DMS 273 treated with DMSO at 0.1 percent for 48 hours (cell line): ENCODE measurements at places on chromosomes 1 and 21.

DNA sequence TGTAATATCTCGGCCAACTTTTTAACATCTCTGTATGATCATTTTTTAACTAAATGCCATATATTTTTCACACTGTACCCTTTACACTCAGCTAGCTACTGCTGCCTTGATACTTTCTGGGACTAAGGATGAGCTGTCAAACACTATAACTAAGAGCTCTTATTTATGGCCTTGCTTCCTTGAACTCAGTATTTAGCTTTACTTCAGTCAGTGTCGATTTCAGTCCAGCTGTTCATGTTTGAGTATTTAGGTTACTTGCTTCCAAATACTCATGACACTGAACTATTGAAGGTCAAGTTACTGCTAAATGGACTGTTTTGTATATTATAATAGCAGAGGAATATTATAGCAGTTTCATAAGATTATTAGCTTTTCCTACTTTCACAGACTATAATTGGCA, 25.9 kb upstream of the USP25 start:
- DNase-seq, result no peak

GRCh38 chr1:58768971-58769808, 14.7 kb downstream of the JUN start:
- no peak for DNase-seq

DNA sequence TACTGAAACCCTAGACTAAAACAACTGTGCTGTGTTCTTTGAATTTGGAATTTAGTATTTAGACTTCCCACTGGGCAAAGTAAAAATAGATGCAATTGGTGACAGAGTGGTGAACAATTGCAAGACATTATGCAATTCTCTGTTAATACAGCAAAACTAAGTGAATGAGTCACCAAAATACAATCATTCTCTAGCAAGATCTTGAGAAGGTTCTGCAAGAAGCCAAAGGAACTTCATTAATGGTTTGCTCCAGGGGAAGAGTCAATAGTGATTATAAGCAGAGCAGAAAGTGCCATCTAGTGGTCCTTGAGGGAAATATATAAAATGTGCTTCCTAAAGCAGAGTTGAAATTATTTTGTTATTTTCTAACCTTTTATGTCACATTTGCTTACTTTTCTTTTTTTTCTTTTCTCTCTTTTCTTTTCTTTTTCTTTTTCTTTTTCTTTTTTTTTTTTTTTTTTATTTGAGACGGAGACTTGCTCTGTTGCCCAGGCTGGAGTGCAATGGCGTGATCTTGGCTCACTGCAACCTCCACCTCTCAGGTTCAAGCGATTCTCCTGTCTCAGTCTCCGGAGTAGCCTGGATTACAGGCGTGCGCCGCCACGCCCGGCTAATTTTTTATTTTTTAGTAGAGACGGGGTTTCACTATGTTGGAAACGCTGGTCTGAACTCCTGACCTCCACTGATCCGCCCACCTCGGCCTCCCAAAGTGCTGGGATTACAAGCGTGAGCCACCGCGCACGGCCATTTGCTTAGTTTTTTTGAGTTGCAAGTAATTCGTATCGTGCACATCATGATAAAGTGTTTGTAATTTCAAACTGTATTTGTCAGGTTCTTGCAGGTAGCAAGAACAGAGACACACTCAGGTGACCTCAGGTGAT, 99.2 kb downstream of the CTH start:
- DNase-seq, result peak; percentile 31

DNA sequence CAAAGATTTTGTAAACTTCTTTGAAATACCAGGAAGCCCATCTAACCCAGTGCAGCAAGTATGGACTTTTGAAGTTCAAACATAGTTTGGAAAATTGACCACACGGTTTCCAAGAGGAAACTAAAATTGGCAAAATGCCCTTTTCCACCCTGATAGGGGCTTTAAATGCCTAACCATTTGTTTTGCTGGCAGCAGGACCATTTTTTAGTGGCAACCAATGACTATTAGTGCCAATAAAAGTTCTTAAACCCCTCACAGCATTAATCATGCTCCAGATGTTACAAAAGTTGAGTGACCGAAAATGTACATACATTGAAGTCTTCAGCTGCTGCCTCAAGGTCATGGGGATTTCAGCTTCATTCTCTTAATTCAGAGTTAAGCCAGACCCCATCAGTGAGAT, 46.4 kb upstream of the ENAH start:
- DNase-seq, result no peak

DNA sequence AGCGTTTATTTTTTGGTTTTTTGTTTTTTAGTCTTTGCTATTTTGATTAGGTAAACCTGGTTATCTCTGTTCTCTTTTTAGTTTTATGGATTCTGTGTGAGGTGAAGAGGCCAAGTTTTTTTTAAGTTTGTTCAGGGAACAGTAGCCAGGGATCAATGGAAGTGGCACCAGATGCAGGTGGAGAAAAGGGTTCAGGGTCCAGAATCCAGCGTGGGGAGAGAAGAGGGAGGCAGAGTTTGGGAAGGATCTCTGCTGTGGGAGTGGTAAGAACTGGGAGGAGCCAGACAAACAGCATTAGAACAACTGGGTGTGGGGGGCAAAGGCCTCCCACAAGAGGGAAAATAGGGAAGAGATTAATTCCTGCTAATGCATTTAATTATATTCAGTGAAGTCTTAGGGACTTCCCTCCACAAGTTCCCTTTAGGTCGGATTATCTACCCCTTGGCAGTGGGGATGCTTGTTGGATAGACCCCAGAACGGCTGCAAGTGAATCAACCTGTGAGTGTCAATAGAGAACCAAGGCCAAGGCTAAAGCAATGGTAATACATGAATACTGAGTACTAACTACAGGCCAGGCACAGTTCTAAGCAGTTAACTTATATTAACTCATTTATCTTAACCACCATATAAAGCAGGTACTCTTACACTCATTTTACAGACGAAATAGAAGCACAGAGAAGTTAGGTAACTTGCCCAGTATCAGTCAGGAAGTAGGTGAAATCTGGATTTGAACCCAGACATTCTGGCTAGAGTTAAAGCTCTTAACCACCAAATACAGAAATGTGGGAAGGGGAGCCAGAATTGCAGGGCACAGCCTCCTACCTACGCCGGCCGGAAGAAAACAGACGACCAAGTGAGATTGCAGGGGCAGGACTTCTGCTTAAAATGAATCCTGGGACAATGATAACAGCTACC, 498 bp downstream of the GNAT2 start:
- no peak for DNase-seq

- no peak for DNase-seq
Observed at GRCh38 chr1:243642936-243643335, 207.1 kb downstream of the AKT3 start.

DNA sequence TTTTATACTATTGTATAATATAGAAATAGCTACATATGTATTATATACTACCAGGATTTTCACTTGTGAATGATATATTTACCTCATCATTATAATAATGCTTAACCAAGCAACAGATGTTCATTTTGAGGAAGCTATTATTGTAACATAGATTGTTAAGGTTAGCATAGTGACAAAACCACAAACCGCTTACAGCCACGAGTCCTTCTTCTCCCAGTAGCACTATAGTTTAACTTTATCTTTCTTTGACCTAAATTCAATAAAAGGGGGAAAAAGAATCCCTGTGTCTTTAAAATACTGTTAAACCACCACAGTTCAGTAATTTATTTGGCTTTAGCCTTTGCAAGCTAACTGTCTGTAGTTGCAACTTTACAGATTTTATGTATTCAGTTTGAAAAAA, 1039.4 kb upstream of the B3GALT2 start:
- DNase-seq, result no peak

- DNase-seq, result peak; percentile 6
Observed at GRCh38 chr1:171727778-171728177, 14.1 kb downstream of the VAMP4 start.

DNA sequence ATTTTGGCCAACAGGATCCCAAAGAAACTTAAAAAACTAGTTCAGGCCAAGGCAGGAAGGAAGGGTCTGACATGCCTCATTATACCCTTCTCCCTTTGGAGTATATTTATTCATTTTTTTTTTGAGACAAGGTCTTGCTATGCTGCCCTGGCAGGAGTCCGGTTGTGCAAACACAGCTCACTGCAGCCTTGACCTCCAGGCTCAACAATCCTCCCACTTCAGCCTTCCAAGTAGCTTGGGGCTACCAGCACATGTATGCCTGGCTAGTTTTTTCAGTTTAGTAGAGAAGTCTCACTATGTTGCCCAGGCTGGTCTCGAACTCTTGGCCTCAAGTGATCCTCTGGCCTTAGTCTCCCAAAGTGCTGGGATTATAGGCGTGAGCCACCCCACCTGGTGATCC, 5.2 kb downstream of the YARS1 start:
- DNase-seq, result no peak

DNA sequence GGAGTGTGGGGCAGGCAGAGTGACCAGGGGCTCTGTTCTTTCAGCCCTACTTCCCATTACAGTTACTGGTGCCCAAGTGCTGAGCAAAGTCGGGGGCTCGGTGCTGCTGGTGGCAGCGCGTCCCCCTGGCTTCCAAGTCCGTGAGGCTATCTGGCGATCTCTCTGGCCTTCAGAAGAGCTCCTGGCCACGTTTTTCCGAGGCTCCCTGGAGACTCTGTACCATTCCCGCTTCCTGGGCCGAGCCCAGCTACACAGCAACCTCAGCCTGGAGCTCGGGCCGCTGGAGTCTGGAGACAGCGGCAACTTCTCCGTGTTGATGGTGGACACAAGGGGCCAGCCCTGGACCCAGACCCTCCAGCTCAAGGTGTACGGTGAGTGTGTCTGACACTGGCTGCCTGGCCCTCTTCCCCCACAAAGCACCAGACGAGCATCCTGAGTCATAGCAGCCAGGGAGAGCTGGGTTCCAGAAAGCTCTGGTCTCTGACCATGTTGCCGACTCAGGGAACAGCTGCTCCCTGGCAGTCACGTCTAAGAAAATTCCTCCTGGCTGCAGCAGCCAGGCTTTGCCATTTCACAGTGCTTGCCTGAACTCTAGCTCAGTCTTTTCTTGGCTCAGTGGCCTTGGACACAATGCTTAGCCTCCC, 3.3 kb downstream of the SLAMF8 start:
- DNase-seq, result no peak
